Gastrocnemius medialis (tissue), 4 donors: ENCODE measurements at places on chromosomes 2 and 18.

GRCh38 chr2:78120275-78120674 lies 598.1 kb upstream of the LRRTM4 start:
- DNase-seq, result no peak

DNA sequence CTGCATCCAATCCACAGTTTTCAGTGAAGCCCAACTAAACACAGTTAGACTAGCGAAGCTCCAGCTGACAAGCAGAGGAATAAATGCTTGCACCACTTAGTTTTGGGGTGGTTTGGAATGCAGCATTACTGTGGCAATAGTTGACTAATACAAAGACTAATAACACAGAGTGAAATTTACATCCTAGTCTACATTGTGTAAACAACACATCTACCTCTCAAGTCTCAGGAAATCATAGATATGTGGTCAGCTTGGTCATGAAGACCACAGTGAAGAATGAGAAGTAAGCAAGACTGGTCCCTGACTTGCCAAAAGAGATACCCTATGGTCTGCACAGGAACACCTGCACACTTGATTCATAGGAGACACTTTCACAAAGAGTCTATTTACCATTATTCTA lies 155.1 kb upstream of the TANK start:
- DNase-seq, result no peak

GRCh38 chr2:3470856-3471737 lies 48.2 kb downstream of the ADI1 start:
- DNase-seq, result peak; percentile 83

GRCh38 chr2:9770308-9771100 lies 72.8 kb upstream of the TAF1B start:
- peak; percentile 42 for DNase-seq

- DNase-seq, result no peak
Observed at GRCh38 chr2:171365232-171365631, 68.6 kb downstream of the METTL8 start.

DNA sequence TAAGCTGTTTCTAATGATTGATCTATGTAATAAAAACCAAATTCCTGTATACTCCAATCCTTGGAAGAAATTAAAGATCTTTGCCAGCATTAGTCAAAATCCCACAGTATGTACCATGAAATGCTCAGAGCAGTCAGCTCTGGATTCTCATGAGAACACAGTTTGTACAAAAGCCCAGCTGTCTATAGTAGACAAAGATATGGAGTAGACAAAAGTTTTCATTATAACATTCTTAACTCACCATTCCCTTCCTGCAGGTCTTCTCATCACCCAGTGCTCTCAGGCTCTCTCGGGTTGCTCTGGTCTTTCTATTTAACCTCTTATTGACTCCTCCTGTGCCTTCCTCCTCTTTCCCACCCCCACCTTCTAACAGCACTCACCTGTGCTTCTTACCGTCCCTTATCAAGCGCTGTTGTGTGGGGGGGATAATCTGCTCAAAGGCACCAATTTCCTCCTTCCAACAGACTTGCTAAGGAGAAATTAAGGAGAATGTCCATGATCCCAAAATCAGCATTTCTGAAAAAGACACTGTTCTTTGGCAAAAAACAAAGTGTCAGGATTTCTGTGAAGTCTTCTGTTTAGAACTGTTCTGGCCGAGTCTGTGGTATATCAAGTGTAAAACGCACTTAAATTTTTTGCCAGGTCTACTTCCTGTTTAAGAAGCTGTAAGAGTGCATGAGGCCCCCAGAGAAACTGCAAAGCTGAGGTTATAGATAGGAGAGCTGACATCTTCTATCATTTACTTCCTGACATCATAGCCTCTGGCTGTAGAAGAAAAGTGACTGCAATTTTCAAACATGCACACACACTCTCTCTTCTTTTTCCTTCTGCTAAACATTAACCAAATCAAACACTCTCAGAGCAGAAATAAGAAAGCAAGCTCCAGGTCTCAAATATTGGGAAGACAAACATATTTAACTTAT lies 144.1 kb downstream of the EVA1A start:
- DNase-seq, result no peak

DNA sequence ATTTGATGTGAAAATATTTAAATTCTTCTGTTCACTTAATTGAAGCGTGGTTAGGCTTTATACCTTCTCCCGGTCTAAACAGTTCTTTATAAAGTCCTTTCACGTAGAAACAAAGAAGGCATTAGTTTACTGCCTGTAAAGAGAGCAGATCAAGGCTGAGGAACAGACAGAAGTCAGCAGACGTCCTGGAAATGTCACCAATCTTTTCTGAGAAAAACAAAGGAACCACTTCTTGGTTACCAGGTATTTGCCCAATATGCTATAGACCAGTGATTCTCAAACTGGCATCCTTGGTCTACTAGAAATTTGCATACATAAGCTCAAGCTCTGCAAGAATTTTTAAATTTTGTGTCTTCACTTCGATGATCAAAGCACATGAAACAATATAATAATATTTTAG lies 89.2 kb upstream of the STK17B start:
- no peak for DNase-seq

- no peak for DNase-seq
Observed at GRCh38 chr2:57776916-57777315, 269.7 kb upstream of the VRK2 start.

GRCh38 chr2:156565066-156565710 lies 129.0 kb downstream of the GPD2 start:
- no peak for DNase-seq

- DNase-seq, result no peak
Observed at GRCh38 chr2:23107327-23107941, 277.5 kb upstream of the KLHL29 start.
